Naive thymus-derived CD4-positive, alpha-beta T cell (primary cell): ENCODE measurements at places on chromosomes 6 and 20. TPM values are rescaled to one million over a fixed set of nuclear protein-coding genes. Genes with fewer than 3 reads are reported as not detected.

GRCh38 chr20:16885746-16886145 is 137.6 kb downstream of the OTOR start:
- no peak for DNase-seq

DNA sequence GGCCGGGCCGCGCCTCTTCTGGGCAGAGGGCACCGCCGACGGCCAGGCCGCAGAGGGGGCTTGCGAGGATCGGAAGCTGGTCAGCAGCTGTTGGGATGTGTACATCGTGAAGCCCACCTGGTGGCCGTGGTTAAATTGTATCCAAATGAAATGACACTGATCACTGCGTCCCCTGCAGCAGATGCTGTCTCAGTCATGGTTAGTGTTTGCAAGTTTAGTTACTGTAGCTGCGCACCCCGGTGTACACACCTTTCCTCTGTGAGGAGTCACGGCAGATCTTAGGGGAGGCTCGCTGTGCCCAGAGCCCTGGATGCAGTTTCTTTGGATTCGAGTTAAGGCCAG is 653 bp downstream of the NAA20 start:
- DNase-seq: no peak

DNA sequence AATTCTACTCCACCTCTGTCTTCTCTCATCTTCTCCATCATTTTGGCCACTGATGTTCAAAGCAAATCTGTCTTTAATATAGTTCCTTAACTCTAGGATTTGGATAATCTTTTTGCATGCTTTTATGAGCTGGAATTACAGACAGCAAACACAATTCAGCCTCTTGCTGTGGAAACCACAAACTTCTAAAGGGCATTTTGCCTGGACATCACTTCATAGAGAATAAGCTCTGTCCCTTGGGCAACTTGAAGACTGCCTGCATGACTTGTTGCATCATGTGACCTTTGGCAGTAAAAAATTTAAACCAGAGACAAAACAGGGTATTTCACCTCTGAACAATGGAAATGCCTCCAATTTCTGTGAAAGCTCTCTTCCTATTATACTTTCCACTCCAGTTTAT is 74.1 kb upstream of the HDDC2 start:
- DNase-seq: no peak

DNA sequence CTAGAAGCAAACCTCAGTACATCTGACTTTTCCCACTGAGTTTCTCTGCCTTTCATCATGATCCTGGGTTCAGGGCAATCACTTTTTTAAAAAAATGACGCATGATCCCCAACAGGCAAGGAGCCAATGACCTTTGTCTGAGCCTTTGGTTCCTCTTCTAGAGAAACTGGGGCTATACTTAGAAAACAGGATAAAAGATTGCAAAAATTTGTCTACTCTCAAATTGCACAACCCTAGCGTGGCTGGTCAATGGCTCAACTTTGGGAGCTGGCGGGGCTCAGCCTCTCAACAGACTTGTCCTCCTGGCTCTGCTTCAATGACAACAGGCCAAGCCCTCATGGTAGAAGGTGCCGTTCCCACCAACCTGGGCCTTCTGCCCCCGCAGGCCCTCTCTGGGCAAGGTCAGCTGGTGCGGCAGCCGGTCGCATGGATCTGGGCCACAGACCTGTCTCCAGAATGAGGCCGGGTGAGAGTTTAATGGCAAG is 48.7 kb downstream of the PDYN start:
- no peak for DNase-seq

GRCh38 chr6:132812756-132813172 is 1.6 kb upstream of the RPS12 start:
- DNase-seq: no peak

DDX27 gene
- 35.6 TPM for polyA plus RNA-seq

- DNase-seq: peak; percentile 52
Measured at GRCh38 chr6:158629367-158630221, 14.9 kb downstream of the DYNLT1 start.

ZSCAN23 gene
- 0.92 TPM for polyA plus RNA-seq

DNA sequence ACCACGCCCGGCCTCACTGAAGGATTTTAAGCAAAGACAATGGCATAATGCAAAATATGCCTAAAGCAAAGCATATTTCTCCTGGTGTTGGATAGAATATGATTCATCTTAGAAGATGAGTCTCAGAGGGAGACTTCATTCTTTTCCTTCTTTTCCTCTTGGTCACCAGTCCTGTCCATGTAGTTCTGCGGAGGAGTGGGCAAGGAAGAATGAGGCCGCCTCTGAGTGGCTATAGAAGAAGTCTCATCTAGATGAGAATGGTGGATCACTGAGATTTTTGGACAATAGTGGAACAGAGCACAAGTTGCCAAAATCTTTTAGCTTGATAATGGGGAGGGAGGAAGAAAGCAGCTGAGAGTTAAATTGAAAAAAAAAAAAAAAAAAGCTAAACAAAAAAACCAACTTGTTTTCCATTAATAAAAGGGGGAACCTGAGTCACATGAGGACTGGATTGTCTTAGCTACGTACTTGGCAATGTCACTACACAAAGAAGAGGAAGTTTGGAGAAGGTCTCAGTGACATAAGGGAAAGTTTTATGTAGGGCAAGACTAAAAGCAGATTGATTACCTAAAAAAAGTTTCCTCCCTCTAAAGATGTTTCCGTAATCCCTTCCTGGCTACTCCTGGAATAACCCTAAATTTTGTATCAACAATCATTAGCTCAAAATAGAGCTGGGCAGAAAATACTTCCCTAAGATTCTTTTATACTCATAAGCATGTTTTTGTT is 6.0 kb downstream of the CD83 start:
- no peak for DNase-seq

GRCh38 chr6:143441680-143442545 is 8.6 kb downstream of the ADAT2 start:
- DNase-seq: no peak

PARD6B gene
- polyA plus RNA-seq: 1.9 TPM

DNA sequence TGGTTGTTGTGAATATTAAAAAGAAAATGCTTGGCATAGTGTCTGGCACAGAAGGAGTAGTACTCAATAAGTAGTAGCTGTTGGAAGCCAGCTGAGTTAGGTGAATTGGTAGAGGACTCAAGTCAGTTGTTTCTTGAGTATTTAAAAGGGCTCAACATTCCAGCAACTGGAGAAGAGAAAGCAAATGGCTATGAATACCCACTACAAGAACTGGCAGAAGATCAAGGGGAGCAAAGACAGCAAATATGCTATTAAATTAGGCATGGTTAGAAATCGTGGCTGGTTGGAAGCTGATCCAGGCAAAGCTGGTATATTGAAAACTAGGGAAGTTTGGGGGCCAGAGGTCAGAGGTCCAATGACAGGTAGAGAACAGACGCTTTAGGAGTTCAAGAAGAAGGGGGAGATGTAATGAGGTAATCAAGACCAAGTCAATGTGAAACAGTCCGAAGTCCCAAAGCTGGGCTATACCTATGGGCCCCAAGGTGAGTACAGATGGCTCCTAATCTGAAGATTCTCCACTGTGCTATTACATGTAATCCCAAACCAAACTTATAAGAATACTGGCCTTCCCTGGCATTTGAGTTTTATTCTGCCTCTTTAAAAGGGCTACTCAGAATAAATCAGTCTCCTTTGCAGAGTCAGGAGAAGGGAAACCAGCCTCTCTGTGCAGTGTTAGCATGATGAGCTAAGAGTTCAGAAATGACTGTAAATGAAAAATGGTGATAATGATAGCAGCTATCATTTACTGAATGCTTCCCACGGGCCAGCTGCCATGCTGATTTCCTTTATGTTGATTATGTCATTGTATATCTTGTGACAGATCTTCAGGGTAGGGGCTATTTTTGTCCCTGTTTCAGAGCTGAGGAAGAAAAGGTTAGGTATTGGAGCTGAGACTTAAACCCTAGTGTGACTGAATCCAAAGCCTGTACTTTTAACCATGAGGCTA is 122.3 kb downstream of the ANKS1A start:
- DNase-seq: no peak

- DNase-seq: no peak
Measured at GRCh38 chr6:113870917-113871316, 13.8 kb downstream of the MARCKS start.

GRCh38 chr20:24978513-24978912 is 14.0 kb downstream of the APMAP start:
- DNase-seq: no peak

GRCh38 chr6:68635706-68636513 is 828 bp downstream of the ADGRB3 start:
- DNase-seq: no peak

DNA sequence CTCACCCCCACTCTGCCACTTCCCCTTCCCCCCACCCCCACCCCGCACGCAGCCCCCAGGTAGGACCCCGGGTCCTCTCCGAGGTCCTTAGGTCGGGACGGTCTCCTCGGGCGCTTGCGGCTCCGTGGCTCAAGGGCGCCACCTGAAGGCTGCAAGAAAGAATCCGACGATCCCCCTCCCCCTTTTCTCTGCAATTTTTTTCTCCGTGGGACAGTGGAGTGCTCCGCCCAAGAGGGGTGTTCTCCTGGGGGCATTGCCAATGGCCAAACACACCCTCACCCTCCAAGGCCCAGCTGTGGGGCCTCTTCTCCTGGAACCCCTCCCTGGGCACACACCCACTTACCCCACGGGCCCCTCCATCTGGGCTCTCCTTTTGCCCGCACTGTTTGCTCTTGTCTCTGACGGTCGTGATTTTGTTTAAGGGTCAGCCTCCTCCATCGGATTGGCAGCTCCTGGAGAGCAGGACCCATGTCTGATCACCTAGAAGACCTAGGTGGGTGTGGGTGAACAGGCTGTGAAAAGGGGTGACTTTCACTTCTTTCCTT is 1.1 kb upstream of the TMEM74B start:
- peak; percentile 27 for DNase-seq

WASF1 gene
- 0.24 TPM for polyA plus RNA-seq

- no peak for DNase-seq
Measured at GRCh38 chr6:166308033-166308768, at the start of gene PRR18. TSS of gene PRR18 (minus strand) at chr6:166308392. CDS start at chr6:166308142, 250 bp downstream.

DNA sequence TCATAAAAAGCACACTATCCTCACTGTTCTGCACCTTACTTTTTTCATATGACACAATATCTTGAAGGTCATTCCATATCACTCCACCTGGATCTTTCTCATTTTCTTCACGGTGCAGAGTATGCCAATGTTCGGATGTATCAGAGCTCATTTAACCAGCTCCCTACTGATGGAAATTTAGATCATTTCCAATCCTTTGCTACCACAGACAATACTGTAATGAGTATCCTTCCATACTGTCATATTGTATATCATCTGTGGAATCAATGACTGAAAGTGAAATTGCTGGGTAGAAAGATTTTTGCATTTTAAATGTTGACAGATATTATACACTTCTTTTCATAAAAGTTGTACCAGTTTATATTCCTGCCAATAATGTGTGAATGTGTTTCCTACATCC is 2.2 kb upstream of the RAB44 start:
- DNase-seq: no peak

KAT14 gene
- 25.8 TPM for polyA plus RNA-seq

GRCh38 chr6:36056178-36056577 is 28.6 kb downstream of the MAPK14 start:
- DNase-seq: no peak

DNA sequence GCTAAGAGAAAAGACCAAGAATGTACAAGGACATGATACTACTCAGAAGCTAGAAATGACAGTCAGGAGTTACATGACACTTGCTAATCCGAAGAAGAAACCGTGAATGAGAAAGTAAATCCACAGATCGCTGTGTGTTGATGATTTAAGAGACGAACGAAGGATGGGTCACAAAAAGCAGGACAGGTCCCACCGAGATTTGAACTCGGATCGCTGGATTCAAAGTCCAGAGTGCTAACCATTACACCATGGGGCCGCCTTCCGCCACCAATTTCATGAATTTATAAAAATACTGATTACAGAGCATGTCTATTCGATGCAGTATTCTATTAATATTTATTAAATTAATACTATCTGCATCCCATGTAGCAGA is 54.0 kb upstream of the BTN3A2 start:
- DNase-seq: peak; percentile 45

DNA sequence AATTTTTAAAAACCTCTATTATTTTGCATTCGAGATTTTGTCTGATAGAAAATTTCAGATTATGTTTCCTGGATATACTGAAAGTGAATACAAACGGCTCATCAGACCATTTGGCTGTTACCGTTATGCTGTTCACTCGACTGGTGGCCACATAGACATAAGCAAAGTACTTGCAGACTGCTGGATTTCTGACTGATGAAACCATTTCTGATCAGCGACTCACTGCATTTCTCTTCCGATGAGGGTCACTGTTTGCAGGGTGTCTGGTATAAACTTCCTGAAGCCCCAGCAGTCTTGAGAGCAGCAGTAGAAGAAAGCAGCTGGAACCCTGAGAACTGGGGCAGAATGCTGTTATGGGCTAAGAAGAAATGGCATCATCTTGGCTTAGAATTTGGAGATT is 17.7 kb downstream of the SNX9 start:
- DNase-seq: no peak

GRCh38 chr6:110814102-110815014 is 911 bp downstream of the CDK19 start:
- peak; percentile 45 for DNase-seq

DNA sequence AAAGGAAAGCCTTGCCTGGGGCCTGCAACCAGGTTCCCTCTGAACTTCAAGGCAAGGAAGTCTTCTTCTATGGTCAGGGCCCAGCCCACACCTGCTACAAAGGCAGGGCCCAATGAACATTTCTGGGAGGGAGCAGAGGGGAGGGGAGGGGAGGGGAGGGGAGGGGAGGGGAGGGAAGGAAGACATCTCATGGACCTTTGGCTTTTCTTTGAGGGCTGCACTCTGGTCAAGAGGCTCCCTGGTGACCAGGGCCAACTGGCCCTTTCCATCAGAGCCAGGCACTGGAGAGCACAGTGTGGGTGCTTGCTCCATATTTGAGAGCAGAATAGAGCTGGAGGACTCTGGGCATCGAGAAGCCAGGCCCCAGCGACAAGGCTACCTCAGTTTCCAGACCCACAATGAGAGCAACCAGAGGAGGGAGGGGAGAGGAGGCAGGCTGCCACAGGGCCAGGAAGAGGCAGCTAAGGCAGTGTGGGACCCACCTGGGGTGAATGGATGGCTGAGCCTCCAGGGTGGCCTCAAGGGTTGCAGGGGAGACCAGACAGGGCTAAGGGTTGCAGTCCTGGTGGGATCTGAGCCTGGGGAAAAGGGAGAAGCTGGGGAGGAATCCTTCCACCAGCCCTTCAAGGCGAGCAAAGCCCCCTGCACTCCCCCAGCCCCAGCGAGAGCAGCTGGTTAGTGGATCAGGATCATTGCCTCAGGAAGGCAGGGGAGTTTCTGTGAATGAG is 84.8 kb downstream of the MRPL14 start:
- DNase-seq: no peak

CYP39A1 gene
- polyA plus RNA-seq: not detected

- DNase-seq: no peak
Measured at GRCh38 chr6:15504581-15505350, 158.1 kb downstream of the DTNBP1 start.

- DNase-seq: no peak
Measured at GRCh38 chr20:8932192-8933165, 136.4 kb upstream of the PLCB4 start.

GRCh38 chr6:37798436-37799262 is 20.9 kb upstream of the ZFAND3 start:
- DNase-seq: no peak
